ENCODE measurements at places on chromosomes 13 and 19.

DNA sequence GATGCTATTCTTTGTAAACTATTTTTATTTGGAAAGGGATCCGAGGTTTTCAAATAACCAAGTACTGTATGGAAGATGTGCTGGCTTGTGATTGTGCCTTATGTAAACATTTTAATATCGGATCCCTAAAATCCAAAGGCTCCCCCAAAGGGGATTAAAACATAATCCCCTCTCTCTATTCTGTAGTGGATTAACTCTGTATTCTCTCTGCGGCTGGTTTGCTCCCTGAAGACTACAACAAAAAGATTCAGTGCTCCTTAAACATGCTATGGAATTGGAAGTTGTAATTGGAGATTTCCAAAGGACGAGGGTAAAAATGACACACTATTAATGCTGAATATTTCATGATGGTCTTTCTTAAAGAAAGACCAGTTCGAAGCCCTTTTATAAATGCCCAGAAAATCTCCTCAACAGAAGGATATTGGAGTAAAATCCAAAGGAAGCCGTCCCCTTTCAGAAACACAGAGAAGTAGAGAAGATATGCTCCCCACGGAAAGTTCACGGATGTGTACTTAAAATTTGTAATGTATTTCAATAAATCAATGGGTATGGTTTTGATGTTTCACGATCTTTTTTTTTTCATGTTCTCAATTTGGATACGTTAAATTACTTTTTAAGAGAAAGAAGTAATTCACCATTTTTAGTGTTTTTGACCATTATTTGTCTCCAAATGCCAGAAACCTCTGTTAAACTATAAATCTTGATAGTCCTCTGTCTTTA is 6.5 kb downstream of the MAB21L1 start:
- DNase-seq = no peak

DNA sequence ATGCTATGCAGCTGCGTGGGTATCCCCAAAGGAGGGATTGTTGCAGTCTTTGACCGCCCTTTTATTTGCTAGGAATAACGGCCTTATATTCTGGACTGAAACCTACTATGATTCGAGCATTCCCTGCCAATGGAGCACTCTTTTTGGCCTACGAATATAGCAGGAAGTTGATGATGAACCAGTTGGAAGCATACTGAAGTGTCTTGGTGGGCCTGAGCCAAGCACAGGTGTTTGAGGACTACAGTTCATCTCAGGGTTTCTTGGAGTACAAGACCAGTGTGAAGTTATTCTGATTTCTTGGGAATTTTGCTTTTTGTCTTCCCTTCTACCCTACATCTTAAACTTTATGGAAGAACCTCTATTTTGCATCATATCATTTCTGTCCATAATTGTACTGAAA is 20.1 kb downstream of the SLC25A15 start:
- no peak for DNase-seq

DNA sequence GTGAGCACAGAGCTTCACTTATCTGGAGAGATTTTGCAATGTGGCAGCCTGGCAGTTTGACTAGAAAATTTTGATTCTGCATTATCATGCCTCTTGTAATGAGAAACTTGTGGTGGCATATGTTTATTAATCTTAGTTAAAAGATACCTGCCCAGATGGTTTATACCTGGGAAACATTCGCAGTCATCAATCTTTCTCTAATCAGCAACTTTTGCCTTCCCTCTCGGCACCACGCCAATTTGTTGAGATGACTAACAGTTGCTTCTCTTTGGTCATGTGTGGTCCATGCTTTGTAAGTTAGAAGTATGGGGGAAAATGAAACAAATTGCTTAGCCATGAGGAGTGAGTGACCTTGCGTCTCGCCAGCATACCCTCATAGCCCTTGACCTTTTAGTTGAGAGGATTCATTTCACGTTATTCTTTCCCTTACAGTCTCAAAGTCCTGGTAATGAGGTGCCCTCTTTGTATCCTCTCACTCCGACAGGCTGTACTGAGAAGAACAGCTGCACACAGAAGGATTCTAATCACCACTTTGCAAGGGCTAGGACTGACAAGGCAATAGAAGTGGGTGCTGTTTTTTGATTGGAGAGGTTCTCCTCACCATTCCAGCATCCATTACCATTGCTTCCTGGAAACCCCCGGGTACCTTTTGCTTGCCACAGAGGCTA is 201.4 kb downstream of the OXGR1 start:
- DNase-seq = no peak

GRCh38 chr13:101489643-101490405 is 37.3 kb downstream of the ITGBL1 start:
- DNase-seq = no peak

- DNase-seq = no peak
Measured at GRCh38 chr19:34124828-34125227, 47.5 kb upstream of the LSM14A start.

GRCh38 chr19:1967087-1967608 is 26.2 kb downstream of the CSNK1G2 start:
- DNase-seq = no peak

GRCh38 chr13:29429286-29429900 is 166.1 kb downstream of the SLC7A1 start:
- DNase-seq = no peak

GRCh38 chr13:21012211-21012610 is 49.2 kb downstream of the LATS2 start:
- no peak for DNase-seq

DNA sequence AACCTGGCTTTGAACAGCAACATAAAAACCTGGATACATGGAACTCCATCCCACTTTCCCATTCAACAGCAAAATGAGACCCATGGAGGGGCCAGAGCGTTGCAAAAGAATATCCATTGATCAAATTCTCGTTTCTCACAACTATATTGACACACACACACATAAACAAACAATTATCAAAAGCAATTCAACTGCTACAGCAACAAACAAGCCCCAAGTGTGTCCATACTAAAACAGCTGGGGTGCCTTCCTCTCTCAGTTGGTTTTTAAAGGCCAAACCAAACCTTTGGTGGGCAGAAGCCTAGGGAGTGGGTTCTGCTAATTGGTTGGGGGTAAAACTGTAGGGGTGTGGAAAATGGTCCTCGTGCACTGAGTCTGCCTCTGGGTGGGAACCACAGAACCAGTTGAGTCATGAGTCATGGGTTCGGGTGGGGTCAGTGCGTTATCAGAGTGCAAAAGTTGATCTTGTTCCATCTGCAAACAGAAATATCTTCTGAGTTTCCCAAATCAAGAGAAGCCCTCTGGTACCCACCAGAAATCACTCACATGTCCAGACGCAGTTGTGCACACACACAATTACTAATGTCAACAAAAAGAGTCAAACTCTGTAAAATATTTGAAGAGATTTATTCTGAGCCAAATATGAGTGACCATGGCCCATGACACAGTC is 18.5 kb downstream of the GPR42 start:
- no peak for DNase-seq

DNA sequence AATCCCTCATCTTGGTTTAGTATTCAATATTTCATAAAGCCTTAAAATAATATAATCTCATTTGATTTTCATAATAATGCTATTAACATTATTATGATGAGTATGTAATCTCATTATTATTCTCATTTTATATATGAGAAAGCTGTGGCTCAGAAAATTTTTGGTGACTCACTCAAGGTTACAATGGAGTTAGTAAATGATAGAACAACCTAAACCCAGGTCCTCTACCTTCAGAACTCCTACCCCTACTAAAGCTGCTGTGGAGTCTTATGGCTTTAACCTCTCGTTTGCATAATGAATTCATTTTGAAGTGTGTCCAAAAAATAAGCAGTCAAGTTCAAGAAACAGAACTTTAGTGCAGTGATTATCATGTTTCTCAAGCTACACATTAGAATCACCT is 226.3 kb downstream of the TBC1D4 start:
- DNase-seq = no peak

DNA sequence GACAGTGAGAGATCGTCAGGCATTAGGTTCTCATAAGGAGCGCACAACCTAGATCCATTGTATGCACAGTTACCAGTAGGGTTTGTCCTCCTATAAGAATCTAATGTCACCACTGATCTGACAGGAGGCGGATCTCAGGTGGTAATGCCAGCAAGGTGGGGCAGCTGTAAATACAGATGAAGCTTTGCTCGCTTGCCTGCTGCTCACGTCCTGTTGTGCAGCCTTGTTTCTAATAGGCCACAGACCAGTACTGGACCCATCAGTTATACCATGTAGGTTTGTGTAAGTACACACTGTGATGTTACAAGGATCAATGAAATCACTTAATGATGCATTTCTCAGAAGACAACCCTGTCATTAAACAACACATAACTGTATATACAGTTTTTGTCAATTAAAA is 23.5 kb downstream of the VWA8 start:
- DNase-seq = no peak

DNA sequence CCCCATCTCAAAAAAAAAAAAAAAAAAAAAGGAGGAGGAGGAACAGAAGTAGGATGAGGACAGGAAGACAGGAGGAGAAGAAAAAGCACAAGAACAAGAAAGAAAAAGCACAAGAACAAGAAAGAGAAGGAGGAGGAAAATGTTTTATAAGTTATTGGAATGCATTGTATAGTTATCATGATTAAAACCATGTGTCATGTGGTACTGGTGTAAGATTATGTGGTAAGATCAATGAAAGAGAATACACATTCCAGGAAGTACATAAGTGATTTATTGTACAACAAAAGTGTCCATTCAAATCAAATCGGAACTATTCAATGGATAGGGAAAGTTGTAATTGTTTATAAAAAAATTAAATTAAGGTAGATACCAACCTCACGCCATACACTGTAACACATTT is 167.7 kb downstream of the MZT1 start:
- DNase-seq = no peak

DNA sequence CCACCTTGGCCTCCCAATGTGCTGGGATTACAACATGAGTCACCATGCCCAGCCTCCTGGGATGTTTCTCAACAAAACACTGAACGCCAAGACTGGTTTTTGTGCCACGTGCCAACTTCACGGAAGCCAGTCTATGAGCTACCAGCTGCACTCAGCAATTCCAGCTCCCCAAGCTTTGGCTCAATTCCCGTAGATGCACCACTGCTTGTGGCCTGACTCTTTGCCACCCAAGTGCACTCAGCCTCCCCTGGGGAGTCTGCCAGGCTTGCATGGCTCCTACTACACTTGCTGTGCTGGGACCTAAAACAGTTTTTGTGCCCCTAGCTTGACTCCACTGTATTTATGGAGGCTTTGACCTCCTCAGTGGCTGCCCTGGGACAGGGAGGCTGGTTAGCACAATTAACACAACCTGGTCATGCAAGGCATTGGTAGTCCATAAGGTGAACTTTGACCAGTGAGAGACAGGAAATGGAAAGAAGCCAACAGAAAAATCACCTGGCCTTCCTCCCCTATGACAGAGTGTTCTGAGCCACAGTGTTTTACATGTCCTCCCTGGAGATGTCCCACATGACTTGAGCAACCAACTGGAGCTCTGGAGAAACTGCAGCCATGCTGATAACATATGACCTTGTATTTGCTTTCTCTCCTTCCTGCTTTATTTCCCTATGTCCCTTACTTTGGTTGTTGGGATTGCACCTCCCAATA is 1173.1 kb downstream of the UQCRFS1 start:
- no peak for DNase-seq

GRCh38 chr19:40035996-40036395 is 20.0 kb downstream of the ZNF780B start:
- DNase-seq = no peak

DNA sequence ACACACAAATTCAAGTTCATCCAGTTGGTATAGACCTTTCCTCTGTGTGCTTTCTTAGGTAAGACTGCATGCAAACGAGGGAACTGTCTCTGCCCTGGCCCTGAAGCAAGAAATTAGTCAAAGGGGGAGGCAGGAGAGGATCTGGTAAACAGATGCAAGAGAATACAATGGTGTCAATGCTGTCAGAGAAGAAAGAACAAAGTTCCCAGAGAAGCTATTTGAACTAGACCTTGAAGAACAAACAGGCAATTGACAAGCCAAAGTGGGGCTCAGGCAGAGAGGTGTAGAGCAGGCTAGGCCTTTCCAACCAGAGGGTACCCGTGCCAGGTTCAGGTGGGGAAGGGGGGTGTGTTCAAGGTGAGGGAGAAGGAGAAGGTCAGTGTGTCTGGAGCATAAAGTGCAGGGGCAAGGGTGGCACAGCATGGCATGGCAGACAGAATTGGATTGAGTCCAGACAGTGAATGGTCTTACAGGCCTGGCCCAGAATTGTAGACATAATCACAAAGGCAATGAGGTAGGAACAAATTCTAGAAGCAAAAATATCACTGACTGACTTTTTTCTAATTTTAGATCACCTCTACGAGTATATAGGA is 95.0 kb upstream of the STARD13 start:
- DNase-seq = no peak

DNA sequence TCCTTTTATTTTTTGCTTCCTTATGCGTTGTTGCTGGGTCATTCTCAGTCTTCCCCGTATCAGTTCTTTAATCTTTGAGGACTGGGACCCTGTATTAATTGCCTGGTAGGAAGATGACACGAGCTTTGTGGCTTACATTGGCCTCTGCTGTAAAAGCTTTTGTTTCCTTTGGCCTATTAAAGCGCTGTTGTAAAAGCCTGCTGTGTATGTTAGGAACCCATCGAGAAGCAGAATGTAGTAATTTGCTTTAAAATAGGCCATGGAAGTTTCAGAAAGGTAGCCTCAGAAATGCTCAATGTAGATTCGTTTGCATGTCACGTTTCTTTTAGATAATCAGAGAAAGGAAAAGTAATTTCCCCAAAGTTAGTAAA is 257.5 kb upstream of the STARD13 start:
- DNase-seq = no peak

DNA sequence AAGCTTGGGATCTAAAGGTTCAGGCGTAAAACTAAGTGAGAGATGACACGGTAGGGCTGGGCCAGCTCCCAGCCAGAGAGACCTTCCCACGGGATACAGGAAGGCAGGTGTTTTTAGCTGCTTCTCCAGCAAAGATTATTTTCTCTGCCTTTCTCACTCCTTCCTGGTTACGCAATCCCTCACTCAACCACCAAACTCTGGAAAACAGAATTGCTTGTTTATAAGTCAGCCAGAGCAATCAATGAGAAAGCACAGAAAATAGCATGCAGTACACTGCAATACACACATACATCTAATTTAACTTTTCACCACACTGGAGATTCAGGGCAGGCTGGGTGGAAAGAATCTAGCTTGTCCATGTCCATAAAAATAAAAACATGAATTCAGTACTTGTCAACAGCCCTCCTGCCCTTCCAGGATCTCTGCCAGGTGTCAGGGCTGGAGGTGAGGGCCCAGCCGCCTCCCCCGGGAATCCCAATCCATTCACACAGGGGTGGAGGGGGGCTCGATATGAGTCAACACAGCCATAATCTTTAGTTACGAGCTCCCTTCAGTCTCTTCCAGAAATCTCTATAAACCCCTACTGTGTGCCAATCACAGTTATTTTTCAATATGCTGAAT is 12.2 kb downstream of the RHPN2 start:
- DNase-seq = no peak

DNA sequence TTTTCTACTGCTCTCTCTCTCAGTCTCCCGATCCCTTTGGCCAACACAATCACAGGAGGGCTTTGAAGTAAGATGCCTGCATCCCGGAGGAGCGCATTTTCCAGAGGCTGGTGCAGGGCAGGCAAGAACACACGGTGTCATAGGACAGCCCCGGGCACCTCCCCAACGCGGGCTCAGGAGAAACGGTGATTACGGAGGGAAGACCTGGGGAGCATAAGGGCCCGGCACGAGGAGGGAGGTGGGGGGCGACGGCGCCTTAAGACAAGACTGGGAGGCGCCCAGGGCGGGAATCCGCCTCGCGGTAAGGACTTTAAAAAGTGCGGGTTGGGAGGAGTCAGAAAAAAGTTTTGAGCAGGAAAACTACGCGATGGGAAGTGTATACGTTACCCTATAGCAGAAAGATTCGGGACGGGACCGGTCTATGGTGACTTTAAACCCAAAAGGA is 18.7 kb upstream of the ZNF888 start:
- DNase-seq = no peak
